ENCODE measurements at places on chromosomes 13 and 19. TPM values are rescaled to one million over a fixed set of nuclear protein-coding genes. Genes with fewer than 3 reads are reported as not detected.
A peak's percentile ranks its signal among the peaks of the same experiment; 100 is the strongest.

- H3K4me1 ChIP-seq, result 0 out of 2 replicates have a peak, but pooled peaks cover 1% of the 10 kb centered on the region
- no peak for DNase-seq
- H3K27me3 ChIP-seq, result no peaks in the 10 kb centered on the region
- H3K27ac ChIP-seq, result no peak overlapping the region
- H3K4me3 ChIP-seq, result no peak overlapping the region
Measured at GRCh38 chr19:16419669-16420335, 52.0 kb downstream of the EPS15L1 start.

DNA sequence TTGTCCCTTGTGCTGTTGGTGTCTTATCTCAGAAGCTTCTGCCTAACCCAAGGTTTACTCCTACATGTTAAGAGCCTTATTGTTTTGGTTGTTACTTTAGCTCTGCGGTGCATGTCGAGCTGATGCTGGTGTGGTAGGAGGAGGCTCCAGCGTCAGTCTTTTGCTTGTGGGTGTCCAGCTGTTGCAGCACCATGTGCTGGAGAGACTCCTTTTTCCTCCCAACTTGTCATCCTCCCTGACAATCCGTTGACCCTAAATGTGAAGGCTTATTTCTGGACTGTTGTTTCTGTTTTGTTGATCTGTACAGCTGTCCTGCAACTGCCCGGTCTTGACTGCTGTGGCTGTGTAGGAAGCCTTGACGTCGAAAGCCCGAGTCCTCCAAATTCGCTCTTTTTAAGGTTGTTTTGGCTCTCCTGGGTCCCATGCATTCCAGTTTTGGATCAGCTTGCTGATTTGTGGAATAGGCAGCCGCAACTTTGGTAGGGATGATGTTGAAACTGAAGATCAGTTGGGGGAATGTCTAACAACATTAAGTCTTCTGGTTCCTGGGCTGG is 15.3 kb downstream of the NAXD start:
- no peak overlapping the region for H3K27ac ChIP-seq
- H3K4me1 ChIP-seq, result peaks cover 5% of the 10 kb centered on the region
- peaks cover 48% of the 10 kb centered on the region for H3K36me3 ChIP-seq
- H3K27me3 ChIP-seq, result no peaks in the 10 kb centered on the region

Gene DLEU7
- not detected for polyA plus RNA-seq

DNA sequence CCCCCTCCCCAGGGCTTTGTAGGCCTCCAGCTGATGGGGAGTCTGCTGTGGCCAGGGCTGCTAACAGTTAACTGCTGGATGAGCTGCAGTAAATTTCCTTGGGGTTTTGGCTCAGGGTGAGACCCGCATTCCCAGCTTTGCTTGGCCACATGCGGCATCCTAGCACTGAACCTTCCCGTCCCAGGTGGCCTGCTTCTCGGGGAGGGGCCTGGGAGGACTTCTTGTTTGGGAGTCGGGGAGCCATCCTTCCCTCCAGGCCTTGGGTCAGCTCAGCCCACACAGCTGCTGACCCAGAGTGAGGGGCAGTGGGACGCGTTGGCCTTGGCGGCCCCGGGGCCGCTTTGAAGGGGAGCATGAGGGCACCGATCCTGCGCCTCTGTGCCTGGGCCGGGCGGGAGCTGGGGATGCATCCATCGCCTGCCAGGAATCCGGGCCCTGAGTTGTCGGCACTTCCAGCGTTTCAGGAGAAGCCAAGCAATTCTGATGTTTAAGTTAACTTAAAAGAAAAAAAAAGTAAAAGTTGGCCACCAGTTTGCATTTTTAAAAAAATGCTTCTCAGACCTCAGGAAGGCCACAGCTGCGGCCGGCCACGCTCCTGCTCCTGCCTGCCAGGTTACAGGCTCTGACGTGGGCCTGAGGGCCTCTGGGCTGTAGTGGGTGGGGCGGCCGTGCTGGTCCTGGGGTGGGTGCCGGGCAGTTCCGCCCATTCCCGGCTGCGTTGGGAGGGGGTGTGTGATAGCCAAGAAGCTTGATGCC is 27.7 kb downstream of the CRTC1 start:
- no peak overlapping the region for H3K4me3 ChIP-seq
- H3K4me1 ChIP-seq, result peaks cover 11% of the 10 kb centered on the region
- H3K27ac ChIP-seq, result peak overlapping the region; percentile 45
- peak; percentile 78 for DNase-seq
- H3K36me3 ChIP-seq, result no peaks in the 10 kb centered on the region

- H3K27ac ChIP-seq, result no peak overlapping the region
- H3K36me3 ChIP-seq, result peaks cover 3% of the 10 kb centered on the region
- H3K27me3 ChIP-seq, result no peaks in the 10 kb centered on the region
- DNase-seq, result no peak
- no peak overlapping the region for H3K4me3 ChIP-seq
- peaks cover 17% of the 10 kb centered on the region for H3K4me1 ChIP-seq
Measured at GRCh38 chr13:45040622-45041021, 51.3 kb downstream of the GPALPP1 start.

DNA sequence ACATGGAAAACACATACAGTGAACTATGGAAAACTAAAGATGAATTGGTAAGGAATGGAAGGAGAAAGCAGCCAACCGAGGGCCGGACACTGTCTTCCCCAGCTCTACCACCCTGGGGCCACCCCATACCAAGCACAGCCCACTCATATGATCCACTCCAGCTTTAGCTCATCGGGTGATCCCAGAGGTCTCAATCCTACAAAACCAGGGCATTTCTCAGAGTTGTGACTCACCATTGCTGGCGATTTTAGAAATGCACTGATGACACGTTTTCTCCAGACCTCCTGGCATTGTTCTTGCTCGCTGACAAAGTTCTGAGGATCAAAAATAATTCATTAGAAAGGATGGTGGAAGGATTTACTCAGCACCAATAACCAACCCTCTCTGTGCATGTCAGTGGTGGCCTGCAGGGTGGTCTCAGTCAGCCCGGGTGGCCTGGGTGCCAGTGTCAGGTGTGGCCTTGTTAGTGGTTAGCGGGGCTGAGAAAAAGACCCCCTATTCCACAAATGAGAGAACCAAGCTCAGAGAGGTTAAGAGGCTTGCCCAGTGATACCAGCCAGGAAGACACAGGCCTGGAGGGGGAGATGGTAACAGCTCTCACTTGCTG is 6.6 kb downstream of the TMEM272 start:
- peak; percentile 65 for DNase-seq
- H3K27ac ChIP-seq, result no peak overlapping the region
- H3K27me3 ChIP-seq, result peaks cover 39% of the 10 kb centered on the region
- H3K4me3 ChIP-seq, result no peak overlapping the region

DNA sequence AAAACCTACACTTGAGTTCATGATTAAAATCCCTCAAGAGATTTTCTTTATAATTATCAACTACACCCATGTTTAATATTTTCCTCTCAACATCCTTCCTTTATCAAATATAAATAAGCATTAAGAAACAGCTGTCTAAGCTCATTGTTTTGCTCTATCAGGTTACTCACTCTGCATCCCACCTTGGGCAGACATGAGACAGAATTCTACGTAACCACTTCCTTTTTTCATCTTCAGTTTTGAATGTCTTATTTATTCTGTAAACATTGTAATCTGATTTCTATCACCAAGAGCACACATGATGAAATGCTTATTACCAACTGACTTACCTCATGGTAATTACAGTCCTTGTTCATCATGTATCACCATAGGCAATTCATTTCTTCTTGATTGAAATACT is 1256.6 kb upstream of the ATXN8OS start:
- no peak overlapping the region for H3K4me3 ChIP-seq
- H3K27me3 ChIP-seq, result no peaks in the 10 kb centered on the region
- no peaks in the 10 kb centered on the region for H3K4me1 ChIP-seq
- no peak overlapping the region for H3K27ac ChIP-seq
- DNase-seq, result no peak

DNA sequence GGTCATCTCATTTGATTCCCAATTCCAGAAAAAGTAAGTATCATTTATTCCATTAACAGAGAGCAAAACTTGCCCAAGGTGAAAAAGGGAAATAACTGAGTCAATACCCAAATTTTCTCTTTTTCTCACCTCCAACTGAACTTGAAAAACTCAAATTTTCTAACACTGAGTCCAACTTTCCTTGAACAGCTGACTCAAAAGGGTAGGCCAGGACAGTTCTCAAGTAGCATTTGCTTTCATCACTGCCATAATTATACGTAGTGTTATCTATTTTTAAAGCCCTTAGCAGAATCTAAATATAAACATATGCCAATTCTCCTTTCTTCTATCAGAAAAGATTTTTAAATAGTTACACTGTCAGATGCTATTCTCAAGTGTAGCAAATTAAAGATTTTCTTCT is 3.5 kb downstream of the N4BP2L2 start:
- H3K27ac ChIP-seq, result no peak overlapping the region
- H3K4me1 ChIP-seq, result peaks cover 8% of the 10 kb centered on the region
- H3K4me3 ChIP-seq, result no peak overlapping the region

Gene CBY2
- not detected for polyA plus RNA-seq

Gene DCT
- polyA plus RNA-seq, result not detected

- DNase-seq, result no peak
- H3K36me3 ChIP-seq, result no peaks in the 10 kb centered on the region
- peaks cover 2% of the 10 kb centered on the region for H3K4me1 ChIP-seq
- no peak overlapping the region for H3K4me3 ChIP-seq
- H3K27ac ChIP-seq, result no peak overlapping the region
Measured at GRCh38 chr13:94263038-94263437, 216.4 kb downstream of the DCT start.

DNA sequence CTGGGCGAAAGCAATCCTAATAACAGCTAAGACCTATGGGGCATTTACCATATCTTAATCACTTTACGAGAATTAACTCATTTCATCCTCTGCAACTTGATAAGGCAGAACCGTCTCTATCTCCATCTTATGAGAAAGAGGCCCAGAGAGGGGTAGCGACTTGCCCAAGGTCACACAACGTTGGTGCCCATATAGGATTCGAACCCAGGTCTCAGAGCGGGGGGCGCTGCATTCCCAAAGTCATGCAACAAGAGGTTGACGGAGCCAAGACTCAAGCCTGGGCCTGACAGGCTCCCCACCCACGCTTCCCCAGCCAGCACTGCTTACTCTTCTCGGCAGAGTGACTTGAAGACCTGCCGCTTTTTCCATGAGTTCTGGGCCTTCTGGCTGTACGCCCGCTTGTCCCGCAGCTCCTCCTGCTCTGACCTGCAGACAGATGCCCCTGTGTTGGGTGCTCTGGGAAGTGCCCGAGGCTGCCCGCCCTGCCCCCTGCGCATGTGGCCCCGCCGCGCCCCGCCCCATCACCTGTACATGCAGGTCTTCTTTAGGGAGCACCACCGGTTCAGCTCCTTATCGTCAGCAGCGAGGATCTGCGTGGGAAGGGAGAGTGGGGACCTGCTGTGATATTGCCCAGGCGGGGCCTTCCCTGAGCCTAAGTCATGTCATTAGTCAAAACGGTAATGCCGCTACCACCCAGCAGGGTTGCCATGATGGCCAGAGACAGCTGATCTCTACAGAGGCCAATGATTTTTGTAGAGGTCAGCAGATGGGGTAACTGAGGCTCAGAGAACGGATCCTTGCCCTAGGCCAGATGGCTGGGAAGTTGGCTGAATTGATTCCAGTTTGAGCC is 10.8 kb downstream of the KRI1 start:
- H3K27ac ChIP-seq, result no peak overlapping the region
- H3K36me3 ChIP-seq, result peaks cover 72% of the 10 kb centered on the region
- no peaks in the 10 kb centered on the region for H3K4me1 ChIP-seq
- no peak overlapping the region for H3K4me3 ChIP-seq
- H3K27me3 ChIP-seq, result no peaks in the 10 kb centered on the region

DNA sequence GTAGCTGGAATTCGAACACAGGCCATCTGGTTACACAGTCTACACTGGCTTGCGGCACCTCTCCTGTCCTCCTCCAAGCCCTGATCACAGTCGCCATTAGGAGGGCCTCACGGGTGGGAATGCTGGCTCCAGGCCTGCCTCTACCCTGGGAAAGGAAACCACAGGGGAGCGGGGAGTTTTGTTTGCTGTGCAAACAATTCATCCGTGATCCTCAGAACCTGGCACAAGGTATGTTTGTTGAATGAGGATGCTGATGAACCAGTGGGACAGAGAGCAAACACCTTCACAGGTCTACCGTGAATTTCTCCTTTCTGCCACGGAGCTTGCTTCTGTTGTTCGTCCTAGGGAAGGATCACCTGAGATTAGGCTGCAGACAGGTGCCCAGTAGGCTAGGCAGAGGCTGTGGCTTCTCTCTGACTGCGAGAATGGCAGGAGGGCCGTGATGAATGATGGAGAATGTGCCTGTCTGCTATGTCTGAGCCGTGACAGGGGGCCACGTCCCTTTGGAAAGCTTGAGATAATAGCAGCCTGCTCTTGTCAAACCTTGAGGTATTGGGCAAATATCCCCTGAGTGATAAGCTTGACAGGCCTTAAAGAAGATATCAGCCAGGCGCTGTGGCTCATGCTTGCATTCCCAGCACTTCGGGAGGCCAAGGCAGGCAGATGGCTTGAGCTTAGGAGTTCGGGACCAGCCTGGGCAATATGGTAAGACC is 36.7 kb downstream of the PIN1 start:
- no peak for DNase-seq
- H3K4me1 ChIP-seq, result no peaks in the 10 kb centered on the region
- H3K27ac ChIP-seq, result no peak overlapping the region
- H3K4me3 ChIP-seq, result no peak overlapping the region
- no peaks in the 10 kb centered on the region for H3K27me3 ChIP-seq

DNA sequence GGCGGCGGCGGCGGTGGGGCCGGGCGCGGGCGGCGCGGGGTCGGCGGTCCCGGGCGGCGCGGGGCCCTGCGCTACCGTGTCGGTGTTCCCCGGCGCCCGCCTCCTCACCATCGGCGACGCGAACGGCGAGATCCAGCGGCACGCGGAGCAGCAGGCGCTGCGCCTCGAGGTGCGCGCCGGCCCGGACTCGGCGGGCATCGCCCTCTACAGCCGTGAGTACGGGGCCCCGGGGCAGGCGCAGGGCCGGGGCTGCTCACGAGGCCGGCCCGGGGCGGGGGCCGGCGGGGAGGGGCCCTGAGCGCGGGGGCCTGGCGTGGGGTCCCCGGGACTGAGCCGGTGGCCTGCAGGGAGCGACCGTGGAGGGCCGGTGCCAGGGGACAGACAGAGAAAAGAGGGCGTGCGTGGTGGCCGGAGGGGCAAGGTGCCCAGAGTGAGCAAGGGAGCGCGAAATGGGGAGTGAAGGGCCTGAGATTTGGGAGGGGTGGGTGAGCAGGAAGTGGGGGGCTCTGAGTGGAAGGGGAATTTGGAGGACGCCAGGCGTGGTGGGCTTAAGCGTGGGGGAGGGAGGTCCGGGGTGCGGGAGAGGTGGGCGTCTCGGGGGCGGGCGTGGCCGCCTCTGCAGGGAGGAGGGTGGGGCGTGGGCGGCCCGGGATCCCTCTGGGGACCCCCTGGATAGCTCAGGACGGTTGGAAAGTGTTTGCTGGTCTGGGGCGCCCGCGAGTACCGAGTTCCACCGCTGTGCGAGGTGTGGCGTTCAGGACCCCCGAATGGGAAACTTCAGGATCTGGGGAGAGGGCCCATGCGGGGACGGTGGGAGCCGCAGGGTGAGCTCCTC is 575 bp downstream of the CARM1 start:
- no peaks in the 10 kb centered on the region for H3K36me3 ChIP-seq
- H3K4me1 ChIP-seq, result peaks cover 6% of the 10 kb centered on the region
- H3K27me3 ChIP-seq, result no peaks in the 10 kb centered on the region
- DNase-seq, result no peak
- peak overlapping the region; percentile 81 for H3K27ac ChIP-seq
- H3K4me3 ChIP-seq, result peak overlapping the region; percentile 97

Gene IGFL2
- polyA plus RNA-seq, result not detected

Gene ZSCAN18
- polyA plus RNA-seq, result 8.2 TPM

- no peaks in the 10 kb centered on the region for H3K4me1 ChIP-seq
- H3K36me3 ChIP-seq, result no peaks in the 10 kb centered on the region
- no peak for DNase-seq
- no peak overlapping the region for H3K4me3 ChIP-seq
- H3K27ac ChIP-seq, result no peak overlapping the region
Measured at GRCh38 chr13:71303144-71303543, 563.9 kb downstream of the DACH1 start.

Gene SRRM5
- 0.10 TPM for polyA plus RNA-seq

- H3K27ac ChIP-seq, result no peak overlapping the region
- H3K4me3 ChIP-seq, result no peak overlapping the region
- H3K4me1 ChIP-seq, result no peaks in the 10 kb centered on the region
- no peaks in the 10 kb centered on the region for H3K36me3 ChIP-seq
- peak; percentile 16 for DNase-seq
Measured at GRCh38 chr13:38582133-38582532, 104.7 kb upstream of the FREM2 start.

Gene ZNF534
- polyA plus RNA-seq, result not detected

Measured in IMR-90 (cell line).